ENCODE measurements at places on chromosomes 7 and 10.

DNA sequence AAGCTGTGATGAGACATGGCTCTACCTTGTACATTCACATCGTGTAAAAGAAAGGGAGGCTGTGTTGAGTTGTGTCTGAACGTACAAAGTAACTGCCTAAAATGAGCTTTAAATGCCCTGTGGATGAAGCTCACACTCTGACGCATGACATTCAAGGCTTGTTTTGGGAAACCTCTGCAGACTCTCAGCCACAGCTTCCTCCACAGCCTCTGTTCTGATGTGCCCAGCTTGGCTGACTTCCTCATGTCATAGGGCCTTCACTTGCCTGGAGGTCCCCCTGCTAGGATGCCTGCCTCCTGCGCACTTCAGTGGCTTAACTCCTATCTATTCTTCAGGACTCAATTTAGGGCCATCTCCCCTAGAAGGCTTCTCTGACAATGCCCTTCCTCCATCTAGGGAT is 230.0 kb upstream of the HABP2 start:
- no peak for DNase-seq

DNA sequence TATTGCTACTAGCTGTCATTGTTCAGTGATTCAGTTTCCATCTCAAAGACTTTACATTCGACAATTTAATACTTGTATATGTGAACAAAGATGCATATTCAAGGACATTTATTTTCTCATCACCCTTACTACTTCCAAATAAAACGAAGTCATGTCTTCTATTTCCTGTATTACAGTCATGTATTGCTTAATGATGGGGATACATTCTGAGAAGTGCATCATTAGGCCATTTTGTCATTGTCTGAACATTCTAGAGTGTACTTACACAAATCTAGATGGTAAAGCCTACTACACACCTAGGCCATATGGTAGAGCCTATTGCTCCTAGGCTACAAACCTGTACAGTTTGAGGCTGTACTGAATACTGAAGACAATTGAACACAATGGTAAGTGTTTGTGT is 6.5 kb downstream of the C10orf95 start:
- no peak for DNase-seq

- no peak for DNase-seq
Observed at GRCh38 chr10:49431426-49431825, 35.5 kb upstream of the DRGX start.

GRCh38 chr10:99775850-99776249 is 6.6 kb upstream of the ABCC2 start:
- no peak for DNase-seq

- DNase-seq: no peak
Observed at GRCh38 chr10:110040767-110041478, 33.1 kb downstream of the ADD3 start.

GRCh38 chr10:122725768-122726167 is 26.1 kb upstream of the C10orf120 start:
- DNase-seq: no peak

DNA sequence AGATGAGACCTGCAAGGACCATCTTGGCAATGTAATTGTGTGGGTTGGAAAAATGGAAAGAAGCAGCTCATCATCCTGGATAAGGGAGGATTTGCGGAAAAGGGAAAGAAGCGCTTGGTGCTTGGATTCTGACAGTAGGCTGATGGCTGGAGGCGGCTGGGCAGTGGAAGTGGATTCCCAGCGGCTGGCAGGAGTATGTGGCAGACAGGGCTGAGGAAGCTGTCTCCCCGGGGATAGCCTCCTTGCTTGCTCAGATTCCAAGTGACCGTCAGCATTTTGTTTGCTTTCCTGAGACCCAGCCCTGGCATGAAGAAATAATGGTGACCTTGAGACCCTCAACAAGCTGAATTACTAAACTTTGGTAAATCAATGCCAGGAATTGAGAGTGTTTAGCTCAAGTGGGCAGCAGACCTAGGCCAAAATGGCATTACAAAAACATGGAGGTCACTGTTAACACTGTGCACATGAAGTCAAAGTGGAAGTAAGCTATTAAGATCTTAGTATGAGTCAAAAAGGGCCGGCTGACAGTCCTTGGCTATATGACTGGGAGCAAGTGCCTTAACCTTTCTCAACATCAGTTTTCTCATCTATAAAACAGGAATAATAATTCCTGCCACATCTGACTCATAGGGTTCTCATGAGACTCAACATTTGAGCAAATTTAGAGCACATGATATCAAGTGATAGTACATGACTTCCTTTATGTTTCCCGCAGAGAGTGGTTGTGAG is 21.3 kb downstream of the SLC25A28 start:
- DNase-seq: no peak

DNA sequence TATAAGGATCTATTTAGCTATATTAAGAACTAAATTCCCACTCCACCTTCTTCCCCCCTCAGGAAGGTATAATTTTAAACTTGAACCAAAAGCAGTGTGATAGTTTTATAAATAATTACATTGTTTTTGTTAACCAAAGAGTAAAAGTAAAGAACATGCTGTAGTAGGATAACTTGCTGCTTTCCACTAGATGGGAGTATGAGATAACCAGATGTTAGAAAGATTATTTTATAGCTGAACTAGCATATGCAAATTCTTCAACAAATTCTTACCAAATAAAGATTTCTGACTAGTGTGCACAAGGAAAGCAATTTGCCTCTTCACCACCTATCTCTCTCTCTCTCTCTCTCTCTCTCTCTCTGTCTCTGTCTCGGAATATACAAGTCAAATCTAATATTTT is 31.8 kb downstream of the TES start:
- DNase-seq: no peak

- no peak for DNase-seq
Observed at GRCh38 chr10:69869291-69869961, 67.7 kb downstream of the COL13A1 start.

- no peak for DNase-seq
Observed at GRCh38 chr10:114773197-114773532, 48.4 kb upstream of the FHIP2A start.

DNA sequence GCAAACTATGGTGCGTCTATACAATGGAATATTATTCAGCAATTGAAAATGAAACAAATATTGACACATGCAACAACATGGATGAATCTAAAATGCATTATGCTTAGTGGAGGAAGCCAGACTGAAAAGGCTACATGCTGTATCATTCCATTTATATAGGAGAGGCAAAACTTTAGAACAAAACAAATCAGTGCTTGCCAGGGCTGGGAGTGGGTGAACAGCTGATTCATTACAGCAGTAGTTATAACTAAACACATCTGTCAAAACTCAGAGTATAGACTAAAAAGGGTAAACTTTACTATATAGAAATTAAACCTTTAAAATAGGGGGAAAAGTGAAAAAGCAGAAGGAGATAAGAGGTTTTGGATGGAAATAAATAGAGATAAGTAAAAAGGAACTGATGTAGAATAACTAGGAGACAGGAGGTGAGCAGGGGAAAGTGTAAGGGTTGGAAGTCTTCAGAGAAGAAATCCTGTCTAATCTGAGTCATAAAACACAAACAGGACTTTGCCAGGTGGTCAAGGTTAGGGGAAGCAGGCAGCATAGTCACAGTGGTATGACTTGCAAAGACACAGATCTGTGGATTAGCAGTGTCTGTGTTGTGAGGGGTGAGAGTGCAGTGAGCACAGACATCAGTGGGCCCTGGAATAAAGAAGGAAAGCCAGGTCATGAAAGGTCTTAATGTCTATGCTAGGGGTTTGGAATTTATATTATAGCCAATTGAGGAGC is 349.8 kb downstream of the PHTF2 start:
- no peak for DNase-seq

GRCh38 chr10:20911626-20912025 is 14.5 kb upstream of the NEBL start:
- no peak for DNase-seq

DNA sequence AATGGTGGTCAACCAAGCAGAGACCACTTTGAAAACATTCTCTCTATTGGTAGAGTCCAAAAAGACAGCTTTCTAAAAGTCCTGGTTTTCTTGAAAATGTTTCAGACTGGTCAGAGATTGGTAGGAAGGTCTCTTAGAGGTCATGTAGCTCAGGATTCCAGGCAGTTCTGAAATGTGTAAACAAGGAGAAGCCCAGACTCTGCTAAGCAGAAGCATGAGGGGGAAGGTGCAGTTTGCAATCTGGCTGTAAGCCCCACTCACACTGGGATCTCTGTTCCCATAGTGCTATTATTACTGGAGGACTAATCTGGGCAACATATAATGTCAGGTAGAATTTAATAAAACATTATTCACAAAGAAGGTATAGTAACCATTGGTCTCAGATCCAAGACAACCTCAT is 101.1 kb downstream of the MAGI2 start:
- DNase-seq: no peak

- peak; percentile 61 for DNase-seq
Observed at GRCh38 chr7:80018941-80019808, 115.5 kb upstream of the GNAI1 start.

DNA sequence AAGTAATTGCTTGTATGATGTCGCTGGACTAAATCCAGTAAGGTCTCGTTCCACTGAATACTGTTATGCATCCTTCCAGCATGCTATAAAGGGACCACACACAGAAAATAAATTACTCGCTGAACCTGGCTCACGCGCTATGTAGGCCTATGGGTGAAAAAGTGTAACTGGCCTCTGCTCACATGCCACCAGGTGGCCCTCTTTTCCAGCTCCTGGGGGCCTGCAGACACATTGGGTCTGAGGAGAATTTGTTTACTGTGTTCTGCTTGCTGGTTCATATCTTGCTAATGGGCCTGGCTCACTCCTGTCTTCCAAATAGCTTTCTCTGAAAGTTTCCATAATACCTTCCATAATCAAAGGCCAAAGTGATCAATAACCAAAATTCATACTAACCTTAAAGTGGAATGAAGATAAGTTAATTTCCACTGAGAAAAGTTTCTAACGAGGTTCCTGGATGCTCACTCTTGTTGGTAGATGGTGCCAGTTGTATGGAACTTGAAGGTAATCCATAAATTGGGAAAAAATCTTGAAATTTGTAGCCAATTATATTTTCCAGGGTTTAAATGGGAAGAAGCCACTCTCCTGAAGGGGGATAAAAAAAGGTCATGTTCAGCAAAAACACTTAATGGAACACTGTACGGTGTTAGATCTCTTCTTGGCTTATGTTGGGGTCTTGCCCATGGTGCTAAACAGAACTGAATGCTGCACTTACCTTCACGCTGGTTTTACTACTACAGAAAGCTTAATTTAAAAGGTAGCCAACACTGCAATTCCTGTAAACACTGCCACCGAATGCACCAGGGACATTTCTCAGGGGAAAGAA is 27.0 kb upstream of the ZPBP start:
- no peak for DNase-seq

GRCh38 chr10:79111427-79111826 is 42.7 kb downstream of the ZMIZ1 start:
- DNase-seq: no peak

- DNase-seq: no peak
Observed at GRCh38 chr10:99938563-99938962, 71.2 kb downstream of the DNMBP start.

DNA sequence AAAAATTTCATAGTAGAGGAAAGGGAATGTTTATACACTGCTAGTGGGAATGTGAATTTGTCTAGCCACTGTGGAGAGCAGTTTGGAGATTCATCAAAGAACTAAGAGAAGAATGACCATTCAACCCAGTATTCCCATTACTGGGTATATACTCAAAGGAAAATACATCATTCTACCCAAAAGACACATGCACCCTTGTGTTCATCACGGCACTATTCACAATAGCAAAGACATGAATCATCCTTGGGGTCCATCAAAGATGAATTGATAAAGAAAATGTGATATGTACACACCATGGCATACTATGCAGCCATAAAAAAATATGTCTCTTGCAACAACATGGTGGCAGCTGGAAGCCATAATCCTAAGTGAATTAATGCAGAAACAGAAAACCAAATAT is 825.7 kb downstream of the TNS3 start:
- DNase-seq: no peak

DNA sequence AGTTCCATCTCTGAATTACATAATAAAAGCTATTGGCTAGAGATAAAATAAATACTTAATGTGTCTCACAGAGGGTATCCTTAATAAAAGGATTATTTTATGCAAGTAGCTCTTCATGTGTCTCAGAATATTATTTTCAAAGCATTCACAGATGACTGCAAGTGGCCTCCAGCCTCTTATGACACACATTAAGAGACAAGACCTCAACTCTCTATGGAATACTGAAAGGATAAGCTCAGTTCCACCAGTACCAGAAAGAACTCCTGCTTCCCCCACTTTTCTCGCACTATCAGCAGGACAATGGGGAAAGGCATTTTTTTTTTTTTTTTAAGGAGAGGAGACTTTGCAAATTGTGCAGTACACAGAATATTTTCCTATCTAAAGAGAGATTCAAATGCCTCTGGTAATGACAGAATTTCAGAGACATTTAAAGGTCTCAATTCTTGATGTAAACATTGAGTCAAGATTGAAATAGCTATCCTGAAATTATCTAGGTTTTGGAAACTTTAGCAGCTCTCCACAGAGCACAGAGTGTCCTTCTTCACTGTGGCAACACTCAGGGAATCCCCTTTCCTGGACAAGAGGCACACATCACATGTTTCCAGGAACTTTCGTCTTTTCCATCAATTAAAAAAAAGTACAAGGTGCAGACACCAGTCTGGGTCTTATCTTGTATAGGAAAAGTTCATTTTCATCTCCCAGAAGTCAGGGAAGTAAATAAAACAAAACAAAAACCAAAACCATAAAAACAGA is 122.0 kb upstream of the ANK3 start:
- DNase-seq: no peak

DNA sequence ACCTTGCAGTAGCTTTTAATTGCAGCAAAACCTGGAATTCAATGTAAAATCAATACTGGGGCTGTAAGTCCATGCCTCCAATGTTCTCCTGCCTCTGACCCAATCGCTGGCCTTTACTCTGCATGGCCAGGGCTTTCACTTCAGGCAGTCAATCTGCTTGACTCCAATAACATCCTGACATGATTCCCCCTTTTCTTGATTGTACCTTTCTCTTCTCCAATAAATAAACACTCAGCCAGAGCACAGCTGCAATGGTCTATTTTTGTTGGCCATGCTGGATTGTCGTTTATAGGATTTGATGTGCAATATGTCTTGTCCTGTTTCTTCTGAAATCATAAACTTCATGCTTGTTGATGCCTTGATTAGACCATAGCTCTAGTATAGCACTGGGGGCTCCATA is 97.8 kb upstream of the COL1A2 start:
- no peak for DNase-seq

- no peak for DNase-seq
Observed at GRCh38 chr10:4301291-4302045, 516.5 kb upstream of the KLF6 start.

GRCh38 chr10:4754143-4754542 is 71.9 kb upstream of the AKR1E2 start:
- no peak for DNase-seq

DNA sequence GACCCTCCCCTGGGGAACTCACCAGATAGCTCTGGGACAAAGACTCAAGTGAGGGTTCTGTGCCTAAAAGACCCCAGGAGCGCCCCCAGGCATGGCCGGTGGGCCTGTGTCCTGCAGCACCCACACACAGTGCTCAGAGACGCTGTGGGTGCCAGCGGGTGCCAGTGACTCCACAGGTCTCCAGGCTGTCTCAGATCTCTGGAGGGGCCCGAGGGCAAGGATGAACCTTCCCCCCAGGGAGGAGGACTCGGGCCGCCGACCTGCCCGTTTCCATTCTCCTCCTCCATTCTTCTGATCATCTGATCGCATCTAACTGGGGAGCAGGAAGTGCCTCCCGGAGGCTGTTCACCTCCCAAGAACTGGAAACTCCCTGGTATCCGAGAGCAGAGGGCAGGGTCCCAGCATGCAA is 980 bp downstream of the ADAM8 start:
- no peak for DNase-seq

- DNase-seq: no peak
Observed at GRCh38 chr7:78284945-78285344, 486.4 kb downstream of the PHTF2 start.

- DNase-seq: no peak
Observed at GRCh38 chr7:117478836-117479224, 995 bp upstream of the CFTR start.

All from sciatic nerve (tissue), 2 donors.